Lung (tissue), 17 donors: ENCODE measurements at places on chromosomes 16 and 17.

GRCh38 chr17:34252444-34253138 is 2.5 kb upstream of the CCL2 start:
- peaks cover 50% of the 10 kb centered on the region for H3K4me1 ChIP-seq
- peaks cover 7% of the 10 kb centered on the region for H3K36me3 ChIP-seq
- DNase-seq = peak; percentile 97
- no peaks in the 10 kb centered on the region for H3K27me3 ChIP-seq
- H3K27ac ChIP-seq = peak overlapping the region; percentile 80
- H3K4me3 ChIP-seq = no peak overlapping the region

- H3K4me3 ChIP-seq = no peak overlapping the region
- DNase-seq = no peak
- no peaks in the 10 kb centered on the region for H3K4me1 ChIP-seq
- no peaks in the 10 kb centered on the region for H3K36me3 ChIP-seq
These were observed 99.2 kb downstream of the NTN1 start for GRCh38 chr17:9120471-9120870.

DNA sequence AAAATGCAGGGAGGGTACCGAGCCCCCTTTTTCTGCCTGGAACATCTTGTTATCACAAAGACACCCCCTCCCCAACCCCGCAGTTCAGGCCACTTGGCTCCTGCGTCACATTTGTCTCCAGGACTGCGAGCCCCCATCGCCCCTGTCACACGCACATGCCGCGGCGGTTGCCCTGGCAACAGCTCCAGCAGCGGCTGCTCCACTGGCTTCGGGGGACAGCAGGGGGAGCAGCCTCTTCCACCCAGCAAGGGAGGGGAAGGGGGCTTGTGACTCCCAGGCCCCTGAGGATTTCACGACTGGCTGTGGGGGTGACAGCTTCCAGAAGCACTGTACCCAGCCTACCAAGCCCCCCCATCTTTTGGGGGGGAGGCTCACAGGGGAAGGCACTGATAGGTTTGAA is 2.6 kb downstream of the BAIAP3 start:
- no peak overlapping the region for H3K4me3 ChIP-seq
- peaks cover 22% of the 10 kb centered on the region for H3K27me3 ChIP-seq
- H3K27ac ChIP-seq = no peak overlapping the region
- peaks cover 18% of the 10 kb centered on the region for H3K4me1 ChIP-seq
- no peak for DNase-seq
- H3K36me3 ChIP-seq = no peaks in the 10 kb centered on the region

GRCh38 chr16:11564046-11564926 is 22.4 kb downstream of the LITAF start:
- no peak overlapping the region for H3K4me3 ChIP-seq
- no peak for DNase-seq
- H3K27me3 ChIP-seq = no peaks in the 10 kb centered on the region

GRCh38 chr16:1097800-1098199 is 1.8 kb upstream of the C1QTNF8 start:
- H3K27me3 ChIP-seq = no peaks in the 10 kb centered on the region
- H3K4me3 ChIP-seq = no peak overlapping the region
- H3K4me1 ChIP-seq = no peaks in the 10 kb centered on the region

- H3K27me3 ChIP-seq = no peaks in the 10 kb centered on the region
- H3K4me3 ChIP-seq = no peak overlapping the region
- DNase-seq = no peak
- H3K36me3 ChIP-seq = peaks cover 4% of the 10 kb centered on the region
- H3K27ac ChIP-seq = no peak overlapping the region
These were observed 54.0 kb downstream of the PARN start for GRCh38 chr16:14576069-14576468.

DNA sequence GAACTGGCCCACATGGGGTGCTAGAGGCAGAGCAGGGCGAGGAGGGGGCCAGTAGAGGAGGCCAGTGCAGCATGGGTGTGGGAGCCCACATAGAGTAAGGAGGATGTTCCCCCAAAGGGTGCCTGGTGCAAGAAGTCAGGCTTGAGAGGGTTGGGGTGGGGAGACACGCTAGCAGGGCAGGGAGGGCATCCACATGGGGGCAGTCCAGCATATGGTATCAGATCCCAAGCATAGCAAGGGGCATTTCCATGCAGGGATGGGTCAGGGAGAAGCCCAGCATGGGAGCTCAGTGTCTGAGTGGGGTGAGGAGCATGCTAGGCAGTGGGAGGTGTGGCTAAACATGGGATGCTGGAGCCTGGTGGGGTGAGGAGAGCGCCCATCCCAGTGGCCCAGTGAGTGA is 213.7 kb downstream of the COPRS start:
- no peak for DNase-seq
- no peaks in the 10 kb centered on the region for H3K36me3 ChIP-seq
- no peak overlapping the region for H3K4me3 ChIP-seq
- no peaks in the 10 kb centered on the region for H3K27me3 ChIP-seq
- no peaks in the 10 kb centered on the region for H3K4me1 ChIP-seq
- H3K27ac ChIP-seq = no peak overlapping the region

GRCh38 chr17:72977771-72978417 is 114.6 kb downstream of the SLC39A11 start:
- no peak overlapping the region for H3K4me3 ChIP-seq
- H3K4me1 ChIP-seq = peaks cover 17% of the 10 kb centered on the region
- no peak overlapping the region for H3K27ac ChIP-seq
- DNase-seq = no peak
- H3K27me3 ChIP-seq = no peaks in the 10 kb centered on the region
- no peaks in the 10 kb centered on the region for H3K36me3 ChIP-seq

- H3K27me3 ChIP-seq = no peaks in the 10 kb centered on the region
- no peak for DNase-seq
- H3K4me1 ChIP-seq = peaks cover 3% of the 10 kb centered on the region
- no peak overlapping the region for H3K4me3 ChIP-seq
- H3K36me3 ChIP-seq = peaks cover 8% of the 10 kb centered on the region
These were observed 13.6 kb downstream of the ATPAF2 start for GRCh38 chr17:18025241-18025944.

DNA sequence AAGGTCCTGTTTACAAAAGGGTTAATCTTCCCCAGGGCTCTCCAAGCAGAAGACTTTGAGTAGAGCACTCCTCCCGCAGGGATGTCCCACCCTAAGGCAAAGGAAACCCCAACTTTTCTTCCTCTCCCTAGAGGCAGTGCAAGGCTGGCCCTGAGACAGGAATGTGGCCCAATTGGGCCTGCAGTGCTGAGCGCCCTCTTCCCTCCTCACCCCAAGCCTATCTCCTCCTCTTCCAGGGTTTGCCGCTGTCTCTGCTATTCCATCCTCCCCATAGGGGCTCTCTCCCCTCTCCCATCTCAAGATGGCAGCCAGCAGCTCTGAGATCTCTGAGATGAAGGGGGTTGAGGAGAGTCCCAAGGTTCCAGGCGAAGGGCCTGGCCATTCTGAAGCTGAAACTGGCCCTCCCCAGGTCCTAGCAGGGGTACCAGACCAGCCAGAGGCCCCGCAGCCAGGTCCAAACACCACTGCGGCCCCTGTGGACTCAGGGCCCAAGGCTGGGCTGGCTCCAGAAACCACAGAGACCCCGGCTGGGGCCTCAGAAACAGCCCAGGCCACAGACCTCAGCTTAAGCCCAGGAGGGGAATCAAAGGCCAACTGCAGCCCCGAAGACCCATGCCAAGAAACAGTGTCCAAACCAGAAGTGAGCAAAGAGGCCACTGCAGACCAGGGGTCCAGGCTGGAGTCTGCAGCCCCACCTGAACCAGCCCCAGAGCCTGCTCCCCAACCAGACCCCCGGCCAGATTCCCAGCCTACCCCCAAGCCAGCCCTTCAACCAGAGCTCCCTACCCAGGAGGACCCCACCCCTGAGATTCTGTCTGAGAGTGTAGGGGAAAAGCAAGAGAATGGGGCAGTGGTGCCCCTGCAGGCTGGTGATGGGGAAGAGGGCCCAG is 1.0 kb downstream of the PRRT2 start:
- peaks cover 76% of the 10 kb centered on the region for H3K4me1 ChIP-seq
- H3K27ac ChIP-seq = no peak overlapping the region
- H3K4me3 ChIP-seq = no peak overlapping the region
- no peaks in the 10 kb centered on the region for H3K27me3 ChIP-seq
- DNase-seq = no peak
- peaks cover 16% of the 10 kb centered on the region for H3K36me3 ChIP-seq

DNA sequence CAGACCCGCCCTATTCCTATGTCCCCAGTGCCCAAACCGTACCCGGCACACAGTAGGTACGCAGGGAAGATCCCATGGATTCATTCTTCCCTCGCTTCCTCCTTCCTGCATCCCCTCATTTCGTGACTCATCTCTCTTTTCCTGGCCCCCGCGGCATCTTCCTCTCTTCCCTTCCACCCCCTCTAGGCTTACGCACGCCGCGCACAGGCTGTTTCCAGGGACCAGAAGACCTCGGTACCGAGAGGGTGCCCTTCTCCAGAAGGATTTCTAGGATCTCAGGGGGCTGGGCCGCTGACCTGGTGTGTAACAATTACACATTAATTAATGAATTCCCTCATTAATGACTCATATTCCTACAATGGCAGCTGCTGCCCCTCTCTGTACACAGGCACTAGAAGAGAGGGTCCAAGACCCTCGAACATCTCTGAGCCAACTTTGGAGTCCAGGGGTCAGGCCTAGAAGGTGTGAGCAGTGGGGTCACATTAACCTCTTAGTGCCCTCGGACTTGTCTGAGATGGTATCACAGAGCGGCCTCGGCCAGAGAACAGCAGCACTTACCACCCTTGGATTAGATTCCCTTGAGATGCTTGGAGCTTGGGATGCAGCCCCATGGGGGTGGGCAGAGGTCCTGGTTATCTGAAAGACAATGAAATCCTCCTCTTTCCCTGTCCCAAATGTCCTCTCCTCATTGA is 16.8 kb upstream of the PLLP start:
- H3K4me3 ChIP-seq = no peak overlapping the region
- H3K27me3 ChIP-seq = no peaks in the 10 kb centered on the region
- DNase-seq = no peak
